ENCODE measurements at places on chromosomes 13 and 19.

- DNase-seq: no peak
These were observed 1318.9 kb downstream of the OLFM4 start for GRCh38 chr13:54347531-54347930.

- no peak for DNase-seq
These were observed 162.1 kb downstream of the GPC6 start for GRCh38 chr13:93388701-93389100.

DNA sequence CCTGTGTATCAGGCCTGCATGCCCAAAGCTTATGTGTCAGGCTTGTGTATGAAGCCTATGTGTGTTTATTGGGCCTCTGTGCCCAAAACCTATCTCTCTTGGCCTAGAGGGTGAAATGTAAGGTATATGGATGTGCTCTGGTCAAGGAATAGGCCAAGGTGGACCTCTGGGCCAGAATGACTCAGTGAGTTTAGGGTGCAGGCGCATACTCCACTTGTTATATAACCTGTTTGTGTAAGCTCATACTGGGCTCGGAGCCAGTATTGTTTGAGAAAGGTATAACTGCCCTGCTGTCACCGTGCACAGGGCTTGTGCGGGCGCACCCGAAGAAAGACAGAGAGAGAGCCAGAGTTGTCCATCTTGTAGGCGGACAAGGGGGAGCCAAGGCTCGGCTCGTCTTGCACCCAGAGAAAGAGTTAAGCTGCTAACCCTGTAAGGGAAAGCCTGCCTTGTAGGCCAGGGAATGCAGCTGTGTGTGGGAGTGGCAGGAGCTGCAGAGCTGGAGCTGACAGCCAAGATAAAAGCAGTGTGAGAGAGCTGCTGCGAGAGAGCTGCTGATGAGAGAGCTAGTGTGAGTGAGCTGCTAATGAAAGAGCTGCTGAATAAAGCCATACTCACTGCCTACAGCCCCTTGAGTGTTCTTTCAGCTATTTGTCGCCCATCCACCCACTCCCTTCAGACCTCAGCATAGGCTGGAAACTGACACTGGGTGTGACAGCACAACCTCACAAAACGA is 43.4 kb upstream of the N4BP2L1 start:
- no peak for DNase-seq

DNA sequence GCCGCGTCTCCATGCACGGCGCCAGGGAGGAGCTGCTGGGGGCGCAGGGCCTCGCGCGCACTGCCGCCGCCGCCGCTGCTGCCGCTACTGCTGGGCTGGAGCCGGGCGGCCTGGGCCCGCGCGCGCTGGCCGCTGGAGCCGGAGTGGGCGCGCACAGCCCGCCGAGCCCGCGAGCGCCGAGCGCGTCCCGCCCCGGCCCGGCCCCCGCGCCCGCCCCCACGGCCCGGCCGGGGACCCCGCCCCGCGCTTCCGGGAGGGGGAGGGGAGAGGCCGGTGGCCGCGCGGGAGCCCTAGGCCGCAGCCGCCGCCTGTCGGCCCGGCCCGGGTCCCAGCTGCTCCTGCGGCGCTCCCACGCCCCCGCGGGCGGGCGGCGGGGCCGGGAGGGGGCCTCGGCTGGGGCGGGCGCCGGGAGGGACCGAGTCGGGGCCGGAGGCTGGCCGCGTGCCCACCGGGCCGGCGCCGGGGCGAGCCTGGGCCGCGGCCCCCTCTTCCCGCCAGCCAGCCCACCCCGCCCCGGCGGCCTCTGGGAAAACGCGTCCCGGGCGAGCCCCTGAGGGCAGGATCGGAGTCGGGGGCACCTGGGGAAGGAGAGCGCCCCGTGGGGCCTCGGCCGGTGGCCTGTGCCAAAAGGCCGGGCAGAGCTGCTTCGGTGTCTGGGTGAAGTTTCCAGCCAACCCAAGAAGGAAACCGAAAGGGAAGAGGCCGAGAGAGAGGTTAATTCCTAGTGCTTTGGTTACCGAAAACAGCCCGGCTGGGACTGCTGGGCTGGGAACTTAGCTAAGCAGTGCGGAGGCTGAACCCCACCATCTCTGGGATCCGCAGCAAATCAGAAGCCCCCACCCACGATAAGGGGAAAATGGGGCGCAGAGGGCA is at the start of gene STK24:
Gene STK24 (minus strand): TSS at position 145 of the 873 bp plus-strand sequence. CDS start 321 bp downstream, outside the sequence.
- DNase-seq: no peak

Measured in ascending aorta (tissue), 2 donors.